ENCODE measurements at places on chromosomes 5 and 9.

DNA sequence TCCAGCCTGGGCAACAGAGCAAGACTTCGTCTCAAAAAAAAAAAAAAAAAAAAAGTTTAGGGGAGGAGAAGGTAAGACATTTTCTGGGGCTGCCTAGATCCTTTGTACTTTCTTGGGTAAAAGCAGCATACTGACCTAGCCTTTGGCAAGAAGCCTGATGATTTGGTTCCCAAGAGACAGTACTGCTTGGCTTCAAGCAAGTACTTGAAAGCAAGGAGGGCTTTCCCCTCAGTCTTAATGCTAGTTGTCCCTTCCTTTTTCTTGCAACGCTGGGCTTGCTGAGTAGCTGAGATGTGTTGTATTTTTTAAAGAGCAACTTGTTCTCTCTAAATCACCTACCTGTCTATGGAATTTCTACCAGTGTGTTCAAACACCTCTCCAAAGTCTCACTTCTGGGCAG, 76.2 kb downstream of the INSYN2B start:
- no peak for DNase-seq

DNA sequence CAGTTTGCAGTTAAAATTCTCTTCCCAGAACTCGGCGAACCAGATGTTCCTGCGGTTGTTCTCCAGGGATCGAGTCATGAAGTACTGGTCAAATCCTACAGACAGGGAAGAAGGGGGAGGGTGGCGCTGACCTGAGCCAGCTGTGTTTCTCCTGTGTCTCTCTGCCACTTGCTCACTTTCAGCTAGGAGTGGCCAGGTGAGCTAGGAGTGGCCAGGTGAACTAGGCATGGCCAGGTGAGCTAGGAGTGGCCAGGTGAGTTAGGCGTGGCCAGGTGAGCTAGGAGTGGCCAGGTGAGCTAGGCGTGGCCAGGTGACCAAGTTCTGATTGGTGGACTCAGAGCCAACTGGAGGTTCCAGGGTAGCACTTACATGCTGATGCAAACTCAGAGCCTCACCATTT, 5.8 kb downstream of the GRM6 start:
- no peak for DNase-seq

- DNase-seq = peak; percentile 60
These were observed 112.8 kb downstream of the MVB12B start for GRCh38 chr9:126439402-126439765.

DNA sequence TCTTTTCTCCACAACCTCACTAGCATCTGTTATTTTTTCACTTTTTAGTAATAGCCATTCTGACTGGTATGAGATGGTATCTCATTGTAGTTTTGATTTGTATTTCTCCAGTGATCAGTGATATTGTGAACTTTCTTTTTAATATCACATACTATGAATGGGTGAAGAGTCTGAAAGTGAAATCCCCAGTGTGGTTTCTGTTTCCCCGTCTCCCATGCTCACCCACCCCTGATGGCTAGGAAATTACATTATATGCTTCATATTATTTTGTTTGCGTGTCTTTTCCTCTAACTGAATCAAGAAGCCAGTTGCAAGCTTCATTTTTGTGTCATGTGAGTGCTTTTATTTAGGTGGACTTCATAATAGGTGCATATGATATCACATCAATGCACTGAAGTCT, 171.1 kb downstream of the ARHGAP26 start:
- DNase-seq = no peak

DNA sequence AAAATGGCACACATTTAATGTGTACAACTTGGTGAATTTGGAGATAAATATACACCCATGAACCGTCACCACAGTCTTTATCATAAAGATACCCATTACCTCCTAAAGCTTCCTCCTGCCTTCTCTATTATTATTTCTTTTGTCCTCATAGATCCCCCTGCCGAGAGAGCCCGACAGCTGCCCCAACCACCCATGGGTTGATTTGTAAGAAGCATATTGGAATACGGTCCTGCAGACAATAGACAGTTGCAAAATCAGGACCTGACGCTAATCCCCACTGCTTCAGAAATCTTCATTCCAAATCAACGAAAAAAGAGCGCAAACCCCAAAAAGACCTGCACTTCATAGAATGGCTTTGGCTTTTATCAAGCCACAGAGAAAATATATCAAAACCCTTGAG, 697.5 kb downstream of the SEMA5A start:
- no peak for DNase-seq

- no peak for DNase-seq
These were observed 17.2 kb downstream of the WDR70 start for GRCh38 chr5:37396352-37396751.

- DNase-seq = no peak
These were observed 41.3 kb downstream of the RANBP17 start for GRCh38 chr5:170903075-170903474.

DNA sequence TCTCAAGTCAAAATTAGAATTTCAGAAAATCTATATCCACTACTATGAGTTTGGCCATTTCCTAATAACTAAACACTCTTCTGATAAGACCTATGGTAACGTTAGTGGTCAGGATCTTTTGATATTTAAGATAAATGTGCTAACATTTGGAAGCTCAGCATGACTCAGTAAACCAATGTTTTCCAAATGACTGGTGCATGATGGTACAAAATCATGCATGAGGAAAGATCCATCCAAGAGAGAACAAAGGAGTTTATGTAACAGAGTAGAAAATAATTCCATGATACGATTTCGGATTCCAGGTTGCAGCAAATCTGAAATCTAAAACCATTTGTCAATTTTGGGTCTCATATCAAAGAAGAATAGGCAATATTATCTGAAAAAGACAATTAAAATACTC, 279.2 kb downstream of the NSG2 start:
- no peak for DNase-seq

DNA sequence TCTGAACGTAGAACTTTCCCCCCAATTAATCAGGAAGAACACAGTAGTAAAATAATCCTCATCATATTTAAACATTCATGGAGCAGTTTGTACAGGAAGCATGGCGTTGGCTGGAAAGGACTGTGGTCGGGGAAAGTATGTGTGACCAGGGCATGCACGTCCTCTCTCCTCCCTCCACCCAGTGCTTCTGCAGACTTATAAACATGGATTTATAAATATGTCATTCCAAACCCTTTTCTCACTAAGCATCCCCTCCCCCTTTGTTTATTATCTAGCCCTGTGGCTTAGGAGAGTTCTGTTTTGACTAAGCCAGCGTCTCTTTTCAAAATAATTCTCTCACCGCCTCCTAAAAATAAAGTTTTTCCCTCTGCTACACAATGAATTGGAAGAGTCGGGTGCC, 70.4 kb upstream of the DAP start:
- peak; percentile 89 for DNase-seq

DNA sequence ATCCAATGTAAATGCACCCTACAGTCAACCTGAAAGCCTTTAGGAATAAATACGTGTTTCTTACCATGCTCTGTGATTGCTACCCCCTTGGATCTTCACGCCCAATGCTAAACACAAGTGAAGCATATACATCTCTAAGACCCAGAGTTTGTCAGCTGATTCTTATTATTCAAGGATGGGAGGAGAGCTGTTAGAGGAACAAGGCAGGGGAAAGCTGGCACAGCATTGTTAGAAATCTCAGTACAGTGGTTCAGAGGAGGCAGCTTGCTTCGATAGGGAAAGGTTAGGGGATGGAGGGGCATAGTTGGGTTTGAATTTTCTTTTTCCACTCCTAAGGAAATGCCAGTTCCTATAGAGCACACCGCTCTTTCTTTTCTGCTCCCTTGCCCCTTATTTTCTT, 16.7 kb upstream of the TAF11L2 start:
- no peak for DNase-seq

- no peak for DNase-seq
These were observed 21.8 kb upstream of the TMEM252 start for GRCh38 chr9:68562461-68562860.

DNA sequence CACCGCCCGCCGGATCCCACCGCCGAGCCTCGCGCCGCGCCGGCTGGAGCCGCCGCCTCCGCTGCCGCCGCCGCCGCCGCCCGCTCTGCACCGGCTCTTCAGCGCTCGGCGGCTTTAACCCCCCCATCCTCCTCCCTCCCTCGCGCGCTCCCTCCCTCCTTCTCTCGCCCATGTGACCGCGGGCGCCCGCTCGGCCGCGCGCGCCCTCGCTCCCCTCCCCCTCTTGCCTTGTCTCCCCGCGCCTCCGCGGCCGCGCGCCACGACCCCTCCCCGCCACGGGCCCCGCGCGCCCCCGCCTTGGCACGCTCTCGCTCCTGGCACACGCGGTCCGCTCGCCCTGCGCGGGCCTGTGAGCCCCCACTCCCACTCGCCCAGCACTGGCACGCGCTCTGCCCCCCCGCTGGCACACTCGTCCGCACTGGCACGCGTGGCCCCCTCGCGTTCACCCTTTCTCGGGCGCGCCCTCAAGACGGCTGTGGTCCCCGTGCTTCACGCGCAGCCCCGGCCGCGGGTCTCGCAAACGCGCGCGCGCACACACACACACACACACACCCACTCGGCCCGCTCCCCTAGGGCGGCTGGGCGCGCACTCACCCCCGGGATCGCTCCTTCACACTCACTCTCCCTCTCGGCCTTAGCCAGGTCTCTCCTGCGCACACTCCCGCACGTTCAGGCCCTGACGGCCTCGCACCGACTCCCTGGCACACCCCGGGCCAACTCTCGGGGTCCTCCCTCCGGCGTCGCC, at the start of gene CNTFR:
Gene CNTFR (minus strand): TSS at position 89 of the 745 bp plus-strand sequence. CDS start 20,743 bp downstream, outside the sequence.
- no peak for DNase-seq

GRCh38 chr9:78577156-78577906, 280.4 kb downstream of the PSAT1 start:
- no peak for DNase-seq

- DNase-seq = peak; percentile 59
These were observed 81.8 kb upstream of the MAMDC2 start for GRCh38 chr9:69961843-69962242.

GRCh38 chr5:56412601-56413379, 179.7 kb upstream of the ANKRD55 start:
- no peak for DNase-seq

GRCh38 chr5:130316971-130317680, 412.9 kb downstream of the CHSY3 start:
- no peak for DNase-seq

GRCh38 chr9:16181539-16181938, 628.7 kb downstream of the CCDC171 start:
- DNase-seq = no peak

DNA sequence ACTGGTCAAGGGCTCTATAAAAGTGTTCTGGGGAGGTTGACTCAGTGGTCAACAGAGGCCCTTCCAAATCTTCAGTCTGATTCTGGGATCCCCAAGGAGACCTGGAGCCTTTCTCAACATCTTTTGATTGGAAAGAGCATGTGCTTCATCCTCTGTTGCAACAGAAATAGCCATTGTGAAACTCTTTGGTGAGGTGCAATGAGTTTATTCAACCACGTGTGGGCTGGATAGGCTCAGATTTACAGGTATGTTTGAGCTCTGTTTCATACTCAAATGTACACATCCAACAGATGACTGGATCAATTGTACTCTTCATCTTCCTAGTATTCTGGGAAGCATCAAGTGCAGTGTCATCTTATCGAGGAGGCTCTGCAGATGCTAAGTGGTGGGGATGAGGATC, 60.5 kb downstream of the CTSL start:
- DNase-seq = no peak

GRCh38 chr5:145834554-145834916, 607 bp downstream of the PRELID2 start:
- peak; percentile 2 for DNase-seq

DNA sequence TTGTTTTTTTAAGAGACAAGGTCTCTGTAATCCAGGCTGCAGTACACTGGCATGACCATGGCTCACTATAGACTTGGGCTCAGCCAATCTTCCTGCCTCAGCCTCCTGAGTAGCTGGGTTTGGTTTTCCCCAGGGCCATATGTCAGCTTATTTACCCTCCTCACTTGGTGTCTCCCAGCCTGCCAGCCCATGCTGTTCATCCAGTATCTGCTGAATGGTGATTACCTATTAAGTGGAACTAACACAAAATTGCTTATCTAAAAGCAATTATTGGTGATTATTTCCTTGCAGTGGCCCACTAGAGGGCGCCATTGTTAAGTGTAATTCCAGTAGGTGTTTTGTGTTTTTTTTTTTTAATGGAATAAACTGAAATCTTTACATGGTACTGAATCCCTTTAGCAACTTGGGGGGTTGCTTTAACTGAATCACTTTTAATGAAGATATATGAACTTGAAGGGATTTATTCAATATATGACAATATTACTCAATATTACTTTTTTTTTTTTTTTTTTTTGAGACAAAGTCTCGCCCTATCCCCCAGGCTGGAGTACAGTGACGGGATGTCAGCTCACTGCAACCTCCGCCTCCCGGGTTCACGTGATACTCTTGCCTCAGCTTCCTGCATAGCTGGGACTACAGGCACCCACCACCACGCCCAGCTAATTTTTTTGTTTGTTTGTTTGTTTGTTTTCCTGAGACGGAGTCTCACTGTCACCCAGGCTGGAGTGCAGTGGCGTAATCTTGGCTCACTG, 13.8 kb downstream of the EXOSC2 start:
- peak; percentile 34 for DNase-seq

- DNase-seq = no peak
These were observed 387.2 kb downstream of the ARHGEF28 start for GRCh38 chr5:74013222-74013621.

GRCh38 chr9:118028225-118028624, 324.0 kb downstream of the TLR4 start:
- no peak for DNase-seq

- no peak for DNase-seq
These were observed 20.9 kb upstream of the PLIN2 start for GRCh38 chr9:19148187-19148586.

DNA sequence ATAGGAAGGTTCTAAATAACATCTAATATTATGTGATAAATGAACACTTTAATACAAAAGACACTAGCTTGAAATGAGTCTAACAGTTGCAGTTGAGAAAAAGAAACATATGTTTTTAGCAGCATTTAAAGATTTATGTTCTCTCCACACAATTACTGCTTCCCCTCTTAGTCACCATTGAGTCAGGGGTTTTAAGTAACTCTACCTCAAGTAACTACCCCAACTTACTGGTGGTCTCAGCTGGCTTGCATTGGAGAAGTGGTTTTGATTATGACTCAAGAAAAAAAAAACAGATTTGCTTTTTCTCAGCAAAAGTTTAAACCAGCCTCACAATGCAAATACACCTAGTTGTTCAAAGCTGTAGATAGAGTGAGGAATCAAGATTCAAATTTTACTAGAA, 1216.5 kb upstream of the CDH9 start:
- no peak for DNase-seq

DNA sequence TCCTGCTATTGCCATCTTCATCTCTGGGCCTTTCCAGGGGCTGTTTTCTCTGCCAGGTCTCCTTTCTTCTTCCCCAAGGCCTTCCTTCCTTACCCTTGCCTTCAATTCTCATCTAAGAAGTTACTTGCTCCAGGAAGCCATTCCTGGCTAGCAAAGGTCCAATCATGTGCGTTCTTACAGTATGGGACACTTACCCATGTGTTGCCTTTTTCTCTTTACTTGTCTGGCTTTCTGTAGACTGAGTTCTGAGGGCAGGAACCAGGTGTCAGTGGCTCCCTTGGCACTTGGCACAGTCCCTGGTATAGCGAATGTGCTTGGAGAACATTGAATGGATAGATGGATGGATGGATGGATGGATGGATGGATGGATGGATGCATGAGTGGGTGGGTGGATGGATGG, 10.2 kb downstream of the FOXI1 start:
- DNase-seq = no peak

- DNase-seq = no peak
These were observed 407.4 kb upstream of the TLE4 start for GRCh38 chr9:79164406-79164805.

GRCh38 chr5:9898319-9898718, 268.2 kb upstream of the TAS2R1 start:
- DNase-seq = peak; percentile 51

- DNase-seq = no peak
These were observed 25.8 kb downstream of the KLHL3 start for GRCh38 chr5:137710086-137710485.
